ENCODE measurements at places on chromosomes 6 and 20. TPM values are rescaled to one million over a fixed set of nuclear protein-coding genes. Genes with fewer than 3 reads are reported as not detected.

The RNF5 gene
- total RNA-seq: 93.1 TPM

The SLC26A8 gene
- total RNA-seq: not detected

The NFATC2 gene
- 11.4 TPM for total RNA-seq

DNA sequence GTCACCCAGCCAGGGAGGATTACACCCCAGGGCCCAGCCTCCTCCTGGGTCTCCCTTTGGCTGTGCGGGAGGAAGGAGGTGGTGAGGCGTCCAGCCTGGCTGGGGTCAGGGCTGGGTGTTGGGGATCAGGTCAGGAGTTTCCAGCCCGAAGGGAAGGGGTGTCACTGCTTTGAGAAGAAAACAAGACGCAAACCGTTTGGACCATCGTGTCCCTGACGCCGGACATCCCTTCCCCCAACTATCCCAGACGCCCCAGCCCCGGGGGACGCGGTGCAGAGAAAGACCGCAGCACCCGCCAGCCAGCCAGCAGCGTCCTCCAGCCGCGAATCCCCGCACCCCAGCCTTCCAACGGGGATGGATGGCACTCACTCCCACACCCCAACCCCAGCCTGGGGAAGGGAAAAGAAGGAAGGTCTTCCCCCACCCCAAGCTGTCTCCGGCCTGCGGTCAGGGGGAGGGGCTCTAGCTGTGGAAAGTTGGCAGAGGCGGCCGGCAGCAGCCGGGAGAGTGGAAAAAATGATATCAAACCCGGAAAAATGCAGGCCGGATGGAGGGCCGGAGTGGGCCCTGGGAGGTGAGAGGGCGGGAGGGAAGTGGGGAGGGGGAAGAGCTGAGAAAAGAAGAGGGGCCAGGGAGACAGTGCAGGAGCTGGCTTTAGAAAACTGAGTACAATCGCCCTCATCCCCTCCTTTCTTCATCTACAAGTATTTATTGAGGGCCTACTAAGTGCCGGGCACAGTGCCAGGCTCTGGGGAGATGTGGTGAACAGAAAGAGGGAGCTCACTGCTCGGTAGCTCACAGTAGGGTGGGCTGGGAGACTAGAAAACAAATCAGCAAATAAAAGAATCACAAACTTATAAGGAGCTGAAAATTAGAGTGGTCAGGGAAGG, 10.6 kb downstream of the REM1 start:
- DNase-seq: peak; percentile 50

GRCh38 chr6:11356404-11357155, 124.1 kb upstream of the NEDD9 start:
- no peak for DNase-seq

GRCh38 chr6:52925042-52925441, 15.5 kb upstream of the GSTA3 start:
- DNase-seq: no peak

DNA sequence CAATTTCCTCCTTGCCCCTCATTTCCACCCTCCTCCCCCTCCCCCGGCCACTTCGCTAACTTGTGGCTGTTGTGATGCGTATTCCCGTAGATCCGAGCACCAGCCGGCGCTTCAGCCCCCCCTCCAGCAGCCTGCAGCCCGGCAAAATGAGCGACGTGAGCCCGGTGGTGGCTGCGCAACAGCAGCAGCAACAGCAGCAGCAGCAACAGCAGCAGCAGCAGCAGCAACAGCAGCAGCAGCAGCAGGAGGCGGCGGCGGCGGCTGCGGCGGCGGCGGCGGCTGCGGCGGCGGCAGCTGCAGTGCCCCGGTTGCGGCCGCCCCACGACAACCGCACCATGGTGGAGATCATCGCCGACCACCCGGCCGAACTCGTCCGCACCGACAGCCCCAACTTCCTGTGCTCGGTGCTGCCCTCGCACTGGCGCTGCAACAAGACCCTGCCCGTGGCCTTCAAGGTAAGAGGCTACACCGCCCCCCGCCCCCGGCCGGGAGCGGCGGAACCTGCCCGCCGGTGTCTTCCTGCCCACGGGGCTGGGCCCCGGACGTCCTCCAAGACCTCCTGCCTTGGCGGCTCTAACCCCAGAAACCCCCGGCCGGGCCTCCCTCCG, 44.9 kb upstream of the SUPT3H start:
- DNase-seq: peak; percentile 28

GRCh38 chr20:4160761-4161305, 145.5 kb upstream of the RNF24 start:
- DNase-seq: peak; percentile 46

GRCh38 chr6:133953634-133954415, 801 bp downstream of the TBPL1 start:
- no peak for DNase-seq

- no peak for DNase-seq
Measured at GRCh38 chr6:157925771-157926170, 55.9 kb upstream of the SYNJ2 start.

GRCh38 chr6:105494688-105495087, 91.8 kb upstream of the PREP start:
- DNase-seq: no peak
